Heart left ventricle (tissue), 16 donors: ENCODE measurements at places on chromosomes 4 and X. TPM values are rescaled to one million over a fixed set of nuclear protein-coding genes. Genes with fewer than 3 reads are reported as not detected.

DNA sequence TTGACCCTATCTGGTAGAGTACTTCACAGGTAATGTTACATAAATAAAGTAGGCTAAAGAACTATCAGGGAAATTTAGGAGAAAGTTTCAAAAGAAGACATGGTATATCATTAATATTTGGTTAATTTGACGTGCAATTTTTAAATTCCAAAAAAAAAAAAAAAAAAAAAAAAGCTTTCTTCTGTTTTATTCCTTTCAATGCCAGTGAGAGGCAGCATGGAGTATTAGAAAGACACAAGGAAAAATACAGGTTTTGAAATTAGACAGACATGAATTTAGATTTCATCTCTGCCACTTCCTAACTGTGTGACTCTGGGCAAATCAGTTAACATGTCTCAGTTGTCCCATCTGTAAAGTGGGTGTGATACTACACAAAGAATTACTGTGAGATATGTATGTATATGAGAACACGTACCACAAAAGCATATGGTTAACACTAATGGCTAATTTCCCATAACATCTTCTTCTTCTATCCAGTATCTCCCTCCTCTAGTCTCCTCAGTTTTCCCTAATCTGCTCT lies 132.5 kb downstream of the GPC3 start:
- no peak for DNase-seq

DNA sequence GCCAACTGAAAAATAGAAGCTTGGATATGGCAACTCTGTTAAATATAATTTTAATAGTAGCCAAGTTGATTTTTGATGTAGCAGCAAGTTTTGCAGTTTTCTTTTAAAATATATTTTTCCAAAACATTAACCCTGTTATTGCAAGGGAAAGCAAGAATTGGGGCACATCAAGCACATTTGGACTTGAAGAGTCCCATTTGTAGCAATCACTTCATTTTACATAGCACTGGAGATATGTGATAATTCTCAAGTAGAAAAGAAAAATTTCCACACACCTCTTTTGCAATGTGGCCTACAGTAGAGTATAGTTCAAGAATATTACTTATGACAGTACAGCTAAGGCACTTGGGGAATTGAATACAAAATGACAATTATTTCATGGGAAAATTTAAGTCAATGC lies 1.9 kb upstream of the PPP4R3C start:
- no peak for DNase-seq

DNA sequence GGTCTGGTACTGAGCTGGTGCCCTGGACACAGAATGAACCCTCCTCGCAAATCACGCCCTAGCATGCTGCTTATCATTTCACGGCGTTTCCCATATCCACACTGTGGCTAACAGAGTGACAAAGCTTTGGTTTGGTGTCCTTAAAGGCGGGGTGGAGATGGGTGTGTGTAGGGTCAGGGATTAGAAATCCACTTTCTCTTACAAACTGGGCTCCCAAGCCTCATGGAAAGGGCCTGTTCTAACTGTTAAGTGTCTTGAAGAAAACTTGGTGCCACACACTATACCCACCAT lies 735 bp upstream of the CHRDL1 start:
- no peak for DNase-seq

DNA sequence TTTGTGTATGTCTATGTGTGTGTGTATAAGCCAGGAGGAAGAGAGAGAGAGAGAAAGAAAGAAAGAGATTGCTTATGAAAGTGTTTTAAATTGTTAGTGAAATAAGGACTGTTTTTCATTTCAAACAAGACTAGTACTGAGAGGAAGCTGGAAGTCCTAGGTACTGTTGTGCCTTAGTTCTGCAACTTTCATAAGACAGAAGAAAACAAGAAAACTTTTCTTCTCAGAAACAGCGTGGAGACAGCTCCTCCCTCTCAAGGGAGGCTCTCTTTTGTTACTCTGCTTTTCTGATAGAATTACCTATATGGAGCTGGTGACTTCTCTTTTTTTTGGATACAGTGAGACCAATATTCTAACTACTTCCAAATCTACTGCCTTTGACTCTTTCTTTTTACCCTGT lies 62.5 kb downstream of the BANK1 start:
- no peak for DNase-seq

DNA sequence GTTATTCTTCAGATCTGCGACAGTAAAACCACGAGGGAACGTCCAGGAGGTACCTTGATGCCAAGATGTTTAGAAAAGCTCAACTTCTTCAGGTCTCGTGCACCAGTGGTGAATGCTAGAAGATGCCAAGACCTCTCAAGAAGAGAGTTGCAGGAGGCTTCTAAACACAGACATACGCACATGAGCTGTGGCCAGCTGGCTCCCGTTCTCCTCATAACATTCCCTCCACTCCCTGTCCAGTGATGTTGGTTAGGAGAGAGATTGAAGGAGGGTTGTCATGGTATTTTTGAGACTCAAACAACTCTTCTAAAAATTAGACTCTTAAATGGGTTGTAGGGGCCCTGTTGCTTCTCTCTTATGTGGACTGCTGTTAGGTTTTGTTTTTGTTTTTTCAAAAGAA lies 184.3 kb downstream of the QDPR start:
- no peak for DNase-seq

The SLC4A4 gene
- total RNA-seq: 30.1 TPM

The DYNLT3 gene
- total RNA-seq: 25.2 TPM
